NCI-H1105 treated with DMSO at 0.1 percent for 48 hours (cell line): ENCODE measurements at places on chromosomes 7 and 10.
A peak's percentile ranks its signal among the peaks of the same experiment; 100 is the strongest.

DNA sequence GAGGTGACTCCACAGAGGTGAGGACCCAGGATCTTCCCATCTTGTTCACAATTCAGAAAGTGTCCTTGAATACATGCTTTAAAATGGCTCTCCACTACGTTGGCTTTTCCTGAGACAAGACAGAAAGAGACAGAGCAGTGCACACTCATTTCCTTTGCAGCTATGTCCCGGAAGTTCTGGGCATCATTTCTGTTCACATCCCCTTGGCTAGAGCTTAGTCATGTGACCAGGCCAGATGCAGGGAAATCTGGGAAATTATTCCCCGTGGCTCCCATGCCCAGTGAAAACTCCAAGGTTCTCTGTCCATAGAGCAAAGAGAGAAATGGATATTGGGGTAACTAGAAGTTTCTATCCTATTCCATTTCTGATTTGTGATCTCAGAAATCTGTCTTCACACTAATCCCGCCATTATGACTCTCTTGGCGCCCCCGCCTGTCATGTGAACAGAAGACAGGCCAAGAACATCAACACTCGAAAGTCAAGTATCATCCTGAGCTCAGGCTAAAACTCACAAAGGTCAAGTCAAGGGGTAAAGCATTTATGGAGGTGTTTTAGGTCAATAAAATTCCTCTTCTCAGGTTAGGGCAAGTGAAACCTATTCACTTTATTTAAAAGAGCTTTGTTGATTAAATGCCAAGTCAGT is 251.4 kb upstream of the HABP2 start:
- DNase-seq, result no peak

DNA sequence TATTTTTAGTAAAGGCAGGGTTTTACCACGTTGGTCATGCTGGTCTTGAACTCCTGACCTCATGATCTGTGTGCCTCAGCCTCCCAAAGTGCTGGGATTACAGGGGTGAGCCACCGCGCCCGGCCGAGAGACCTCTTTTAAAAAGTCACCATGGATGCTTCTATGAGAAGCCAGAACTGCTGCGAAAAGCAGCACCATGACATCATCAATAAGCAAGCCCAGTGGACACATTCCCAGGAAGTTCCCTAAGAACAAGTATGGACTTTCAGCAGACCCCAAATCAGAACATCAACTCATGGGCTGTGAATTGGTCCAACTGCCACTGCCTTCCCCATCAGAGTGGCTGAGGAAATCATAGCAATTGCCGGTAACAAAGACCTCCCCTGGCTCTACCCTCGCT is 93.4 kb downstream of the PLXNA4 start:
- DNase-seq, result no peak

DNA sequence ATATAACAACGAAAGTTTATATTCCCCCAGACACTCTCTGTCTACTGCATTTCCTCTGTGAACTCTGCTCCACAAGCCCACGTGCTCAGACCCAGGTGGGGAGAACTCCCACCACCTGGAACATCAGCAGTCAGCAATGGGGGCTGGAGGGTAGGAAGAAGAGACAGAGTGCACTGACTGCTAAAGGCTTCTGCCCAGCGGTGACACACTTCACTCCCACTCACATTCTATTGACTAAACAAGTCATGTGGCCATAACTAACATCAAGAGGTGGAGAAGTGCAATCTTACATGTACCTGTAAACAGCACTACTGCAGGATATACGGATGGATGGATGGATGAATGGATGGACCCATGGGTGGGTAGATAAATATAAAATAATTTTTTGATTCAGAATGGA is 122.2 kb downstream of the MPP7 start:
- no peak for DNase-seq

- no peak for DNase-seq
Measured at GRCh38 chr7:44376429-44377133, 51.2 kb upstream of the CAMK2B start.

DNA sequence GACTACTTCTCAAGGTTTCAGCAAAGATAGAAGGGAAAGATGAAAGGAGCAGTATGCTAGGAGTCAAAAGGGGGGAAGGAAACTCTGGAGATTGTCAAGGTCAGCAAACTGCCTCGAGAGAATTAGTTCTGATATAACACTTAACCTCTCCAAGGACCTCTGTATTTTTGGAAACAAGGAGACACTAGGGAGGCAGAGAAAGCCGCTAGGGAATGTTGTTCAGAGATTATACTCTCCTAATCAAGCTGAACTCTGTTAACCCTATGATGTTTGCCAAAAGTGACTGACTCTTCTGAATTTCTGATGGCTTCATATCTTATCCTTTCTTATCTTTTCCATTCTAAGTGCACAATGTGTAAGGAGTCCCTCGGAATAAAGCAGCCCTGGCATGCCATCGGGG is 27.1 kb downstream of the CREM start:
- no peak for DNase-seq

DNA sequence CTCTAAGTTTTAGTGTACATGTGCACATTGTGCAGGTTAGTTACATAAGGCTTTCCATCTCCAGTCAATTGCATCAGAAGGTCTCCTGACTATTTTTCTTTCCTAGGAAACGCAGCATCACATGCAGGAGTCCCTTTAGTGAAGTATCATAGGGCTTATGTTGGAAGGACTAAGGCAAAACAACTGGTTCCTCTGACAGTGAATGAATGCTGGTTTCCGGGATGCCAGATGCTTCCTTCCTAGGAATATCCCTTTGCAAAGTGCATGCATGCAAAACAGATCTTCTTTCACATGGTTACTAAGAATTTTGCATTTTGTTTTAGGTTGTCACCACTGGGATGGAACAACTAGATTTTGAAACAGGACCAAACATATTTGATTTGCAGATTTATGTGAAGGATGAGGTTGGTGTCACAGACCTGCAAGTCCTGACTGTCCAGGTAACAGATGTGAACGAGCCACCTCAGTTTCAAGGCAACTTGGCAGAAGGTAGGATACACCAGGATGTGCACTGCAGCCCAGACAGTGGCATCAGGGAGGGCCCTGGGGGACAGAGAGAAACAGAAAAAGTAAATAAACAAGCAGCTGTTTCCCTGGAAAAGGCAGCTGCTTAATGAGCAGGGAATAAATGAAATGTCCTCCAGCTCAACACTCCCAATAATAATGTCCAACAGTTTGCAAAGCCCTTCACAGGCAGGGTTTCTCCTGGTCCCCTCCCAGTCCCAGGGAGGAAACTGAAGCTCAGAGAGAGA is 17.8 kb downstream of the CDHR3 start:
- DNase-seq, result peak; percentile 73

DNA sequence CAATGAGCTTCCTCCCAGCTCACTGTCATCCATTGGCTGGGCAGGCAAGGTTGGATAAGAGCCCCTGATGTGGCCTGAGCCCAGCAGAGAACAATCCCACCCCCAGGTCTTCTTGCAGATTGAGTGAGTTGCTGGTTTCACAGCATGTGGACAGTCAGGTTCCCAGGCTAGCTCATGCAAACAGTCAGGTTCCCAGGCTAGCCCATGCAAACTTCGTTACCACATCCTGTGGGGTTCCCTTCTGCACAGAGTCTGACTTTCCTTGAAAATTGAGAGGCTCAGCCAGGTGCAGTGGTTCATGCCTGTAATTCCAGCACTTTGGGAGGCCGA is 67.1 kb downstream of the TMEM130 start:
- DNase-seq, result no peak

DNA sequence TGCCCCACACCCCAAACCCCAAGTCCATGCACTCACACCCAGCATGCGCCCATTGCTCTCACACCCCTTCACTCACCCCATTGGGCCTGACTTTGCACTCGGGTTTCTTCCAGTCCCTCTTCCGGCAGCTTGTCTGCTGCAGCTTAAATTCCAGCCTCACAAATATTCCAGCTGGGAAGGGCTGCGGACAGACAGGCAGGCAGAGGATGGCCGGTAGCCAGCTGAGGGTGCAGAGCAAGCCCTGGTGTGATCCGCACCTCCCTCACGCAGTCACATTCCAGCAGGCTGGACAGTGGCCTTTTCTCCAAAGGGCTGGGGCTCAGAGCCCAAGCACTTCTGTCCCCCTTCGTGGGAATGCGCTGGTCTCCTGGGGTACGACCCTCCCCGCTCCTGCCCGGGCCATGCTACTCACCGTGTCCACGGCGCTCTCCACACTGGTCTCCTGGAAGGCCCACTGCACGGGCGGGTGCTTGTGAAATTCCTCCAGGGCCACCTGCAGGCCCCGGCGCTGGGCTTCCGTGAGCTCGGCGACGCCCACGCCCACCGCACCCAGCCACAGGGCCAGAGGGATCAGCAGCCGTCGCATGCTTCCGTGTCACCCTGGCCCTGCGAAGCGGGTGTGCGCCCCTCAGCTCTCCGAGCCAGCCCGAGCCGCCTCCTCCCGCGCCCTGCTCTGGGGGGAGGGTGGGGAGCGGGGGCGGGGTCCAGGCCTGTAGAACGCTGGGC is 1.2 kb downstream of the RARRES2 start:
- DNase-seq, result no peak

GRCh38 chr10:30172091-30172490 is 112.7 kb upstream of the JCAD start:
- DNase-seq, result no peak

- DNase-seq, result no peak
Measured at GRCh38 chr10:28246023-28246422, 56.8 kb downstream of the MPP7 start.
